ENCODE measurements at places on chromosomes 12 and 14.

DNA sequence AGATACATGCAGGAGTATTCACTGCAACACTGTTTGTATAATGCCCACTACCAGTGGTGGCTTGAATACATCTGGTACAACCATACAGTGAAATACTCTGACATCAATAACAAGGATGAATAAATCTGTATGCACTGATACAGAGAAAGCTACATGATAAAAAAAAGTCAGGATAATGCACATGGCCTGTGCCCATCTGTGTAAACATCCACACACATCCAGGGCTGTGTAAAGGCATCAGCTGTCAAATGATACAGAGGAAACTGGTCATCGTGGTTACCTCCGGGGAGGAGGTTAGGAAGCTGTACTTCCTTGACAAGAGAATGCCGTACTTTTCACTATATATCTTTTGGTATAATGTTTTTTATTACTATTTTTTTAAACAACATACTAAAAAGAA, 176.6 kb downstream of the FOXN3 start:
- DNase-seq = no peak

GRCh38 chr12:126747530-126748149, 1519.3 kb upstream of the TMEM132C start:
- no peak for DNase-seq

GRCh38 chr14:45868863-45869262, 615.9 kb upstream of the MIS18BP1 start:
- no peak for DNase-seq

- no peak for DNase-seq
Observed at GRCh38 chr14:50001999-50002925, 109.4 kb downstream of the ARF6 start.

GRCh38 chr12:9334041-9334692, 126.0 kb upstream of the PZP start:
- DNase-seq = no peak

GRCh38 chr14:76922092-76922491, 95.9 kb downstream of the LRRC74A start:
- DNase-seq = no peak

GRCh38 chr14:58395812-58396788, at the start of gene TOMM20L:
Gene TOMM20L (plus strand): TSS chr14:58395930. CDS start chr14:58395958, 28 bp downstream.
- peak; percentile 83 for DNase-seq

DNA sequence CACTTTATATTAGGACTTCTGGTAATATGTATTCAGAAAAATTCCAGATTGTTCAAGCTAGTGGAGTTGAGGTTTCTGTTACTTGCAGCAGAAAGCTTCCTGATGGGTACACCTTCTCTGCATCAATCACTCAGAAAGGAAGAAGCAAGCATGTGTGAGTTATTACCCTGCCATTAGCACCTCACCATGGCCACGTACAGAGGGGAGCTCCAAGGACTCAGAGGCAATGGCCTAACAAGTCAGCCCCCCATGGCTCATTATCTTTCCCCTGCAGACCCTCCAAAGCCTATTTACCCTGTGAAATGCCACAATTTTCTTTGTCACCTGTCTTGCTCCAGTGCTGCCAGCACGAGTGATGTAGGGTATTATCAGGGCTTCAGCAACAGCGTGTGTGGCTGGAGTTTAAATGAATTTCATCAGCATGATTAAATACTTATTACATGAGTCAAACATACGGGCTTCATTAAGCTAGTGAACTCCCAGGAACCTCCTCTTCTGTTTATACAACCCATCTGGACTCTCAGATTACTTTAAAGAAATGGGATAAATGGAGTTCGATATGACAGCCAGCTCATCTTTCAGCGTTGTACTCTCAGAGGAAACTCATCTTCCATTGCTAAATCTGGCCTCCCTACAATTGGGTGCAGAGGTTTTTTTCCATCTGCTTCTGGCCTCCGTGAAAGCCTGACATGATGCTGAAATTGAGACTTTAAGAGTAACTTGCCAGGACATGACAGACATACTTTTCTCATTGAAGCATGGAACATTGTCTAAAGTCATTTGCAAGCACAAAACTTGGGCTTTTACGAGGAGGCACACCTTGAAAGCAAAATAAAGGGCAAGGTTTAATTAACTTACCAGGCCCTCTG, 135.9 kb downstream of the TMEM30B start:
- DNase-seq = no peak
